ENCODE measurements at places on chromosomes 2 and 18. TPM values are rescaled to one million over a fixed set of nuclear protein-coding genes. Genes with fewer than 3 reads are reported as not detected.
A peak's percentile ranks its signal among the peaks of the same experiment; 100 is the strongest.

DNA sequence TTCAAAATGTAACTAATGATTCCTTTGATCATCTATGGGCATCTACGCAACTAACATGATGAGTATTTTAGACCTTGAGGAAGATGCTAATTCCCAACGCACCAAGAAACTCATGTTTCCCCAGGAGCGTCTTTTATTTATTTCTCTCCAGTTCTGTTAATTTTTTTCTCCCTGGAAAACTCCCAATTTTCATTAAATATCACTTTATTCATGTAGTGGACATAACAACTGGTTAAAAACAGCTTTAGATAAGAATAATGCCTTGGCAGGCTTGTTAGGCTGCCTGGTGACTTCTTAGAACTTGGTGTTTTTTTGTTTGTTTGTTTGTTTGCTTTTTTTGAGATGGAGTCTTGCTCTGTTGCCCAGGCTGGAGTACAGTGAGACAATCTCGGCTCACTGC lies 62.9 kb upstream of the ZFP36L2 start:
- no peak for DNase-seq

GRCh38 chr18:26434887-26435286 lies 113.5 kb downstream of the KCTD1 start:
- no peak for DNase-seq

GRCh38 chr18:76875390-76876325 lies 53.3 kb downstream of the ZNF236 start:
- DNase-seq = peak; percentile 20

GRCh38 chr18:50099725-50100407 lies 95.1 kb downstream of the MYO5B start:
- DNase-seq = peak; percentile 98

GRCh38 chr2:47299555-47299954 lies 103.4 kb upstream of the MSH2 start:
- peak; percentile 52 for DNase-seq

DNA sequence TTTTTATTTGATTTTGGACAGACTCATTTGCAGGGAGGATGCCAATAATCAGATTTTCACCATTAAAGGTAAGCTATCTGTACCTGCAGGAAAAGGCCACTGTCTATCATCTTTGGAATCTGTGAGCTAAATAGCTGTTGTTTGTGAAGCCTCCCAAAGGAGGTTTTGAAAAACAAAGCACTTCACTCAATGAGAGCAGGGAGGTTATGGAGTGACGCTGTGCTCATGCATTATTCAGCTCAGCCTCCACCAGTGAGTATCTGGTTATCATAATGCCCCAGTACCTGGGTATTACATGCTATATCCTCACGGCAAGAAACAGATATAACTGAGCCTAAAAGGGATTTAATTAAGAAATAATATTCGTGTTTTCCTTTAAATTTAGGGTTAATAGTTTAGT lies 189.6 kb upstream of the PIK3C3 start:
- no peak for DNase-seq

GRCh38 chr2:190431907-190432306 lies 23.8 kb downstream of the MFSD6 start:
- DNase-seq = no peak

DNA sequence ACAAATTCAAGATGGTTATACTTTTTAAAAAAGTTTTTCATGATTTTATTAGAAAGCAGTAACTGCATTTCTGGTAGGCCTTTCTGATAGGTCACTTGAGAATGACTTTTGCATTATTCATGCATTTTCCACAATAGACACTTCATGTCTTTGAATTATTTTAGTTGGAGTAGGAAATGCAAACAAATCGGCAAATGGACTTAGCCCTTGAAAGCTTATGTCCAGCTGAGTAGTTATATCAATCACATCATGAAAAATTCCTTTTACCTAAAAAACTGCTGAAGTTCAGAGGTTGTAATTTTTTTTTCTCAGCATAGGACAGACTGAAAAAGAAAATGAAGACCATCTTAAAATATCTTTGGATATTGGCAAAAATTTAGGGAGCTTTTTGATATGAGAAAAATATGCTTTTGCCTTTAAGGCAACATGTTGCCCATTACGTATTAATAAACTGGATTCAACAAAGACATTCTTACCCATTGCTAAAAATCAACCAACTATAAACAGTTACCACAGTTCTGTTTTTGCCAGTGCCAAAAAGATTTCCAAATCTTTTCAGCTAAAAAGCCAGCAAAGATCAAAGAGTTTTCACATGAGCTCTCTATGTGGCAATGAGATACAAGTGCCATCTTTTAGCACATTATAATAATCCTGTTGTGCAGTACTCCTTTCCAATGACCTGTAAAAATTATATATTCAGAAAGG lies 45.5 kb upstream of the FRZB start:
- no peak for DNase-seq

GRCh38 chr2:127638361-127639110 lies 7.4 kb upstream of the GPR17 start:
- DNase-seq = no peak

- peak; percentile 86 for DNase-seq
Observed at GRCh38 chr2:85132834-85133637, at the start of gene TCF7L1. TSS of gene TCF7L1 (plus strand) at chr2:85133392. CDS start at chr2:85133685, 293 bp downstream.

DNA sequence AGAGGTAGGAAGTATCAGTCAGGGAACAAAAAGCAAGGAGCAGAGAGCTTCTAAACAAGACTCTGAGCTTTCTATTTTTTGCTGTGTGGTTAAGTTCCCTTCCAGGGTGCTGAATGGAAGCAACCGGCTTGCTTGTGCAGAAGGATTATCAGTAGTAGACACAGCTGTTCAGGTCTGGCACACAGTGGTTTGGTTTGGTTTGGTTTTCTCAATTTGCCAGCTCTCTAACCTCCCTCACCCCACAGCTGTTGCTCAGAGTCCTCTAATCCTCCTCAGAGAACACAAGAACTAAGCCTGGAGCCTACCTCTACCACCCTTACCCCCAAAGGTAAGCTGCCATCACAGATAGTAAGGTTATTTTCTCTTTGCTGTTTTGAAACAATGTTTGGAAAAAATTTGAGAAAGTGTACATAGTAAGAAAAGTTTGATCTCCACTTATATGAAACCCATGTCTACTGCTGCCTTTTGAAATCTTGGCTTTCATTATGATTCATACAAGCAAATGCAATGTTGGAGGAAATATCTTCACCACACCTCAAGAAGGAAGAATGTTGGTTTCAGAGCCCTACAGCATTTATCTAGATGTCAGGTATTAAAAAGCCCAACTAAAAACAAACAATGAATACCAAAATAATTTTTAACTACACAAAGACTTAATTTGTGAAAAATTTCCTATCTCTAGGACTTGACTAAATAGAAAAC lies 255.3 kb downstream of the NR4A2 start:
- DNase-seq = peak; percentile 59

DNA sequence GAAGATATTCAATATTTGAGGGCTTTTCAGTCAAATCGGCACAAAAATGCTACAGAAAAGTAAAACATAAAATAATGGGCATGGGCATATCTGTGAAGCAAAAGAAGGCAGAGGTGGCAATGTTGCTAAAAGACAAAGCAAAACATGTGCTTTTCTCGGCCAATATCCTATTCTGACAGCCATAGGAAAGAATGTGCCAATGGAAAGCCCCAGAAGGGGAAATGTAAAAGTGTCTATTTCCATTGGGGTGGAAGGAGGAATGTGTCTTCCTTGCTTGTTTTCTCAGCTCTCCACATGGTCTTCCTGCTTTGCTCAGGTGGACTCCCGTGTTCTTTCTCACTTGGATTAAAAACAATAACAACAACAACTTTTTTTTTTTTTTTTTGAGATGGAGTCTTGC lies 13.7 kb upstream of the PER2 start:
- DNase-seq = no peak

DNA sequence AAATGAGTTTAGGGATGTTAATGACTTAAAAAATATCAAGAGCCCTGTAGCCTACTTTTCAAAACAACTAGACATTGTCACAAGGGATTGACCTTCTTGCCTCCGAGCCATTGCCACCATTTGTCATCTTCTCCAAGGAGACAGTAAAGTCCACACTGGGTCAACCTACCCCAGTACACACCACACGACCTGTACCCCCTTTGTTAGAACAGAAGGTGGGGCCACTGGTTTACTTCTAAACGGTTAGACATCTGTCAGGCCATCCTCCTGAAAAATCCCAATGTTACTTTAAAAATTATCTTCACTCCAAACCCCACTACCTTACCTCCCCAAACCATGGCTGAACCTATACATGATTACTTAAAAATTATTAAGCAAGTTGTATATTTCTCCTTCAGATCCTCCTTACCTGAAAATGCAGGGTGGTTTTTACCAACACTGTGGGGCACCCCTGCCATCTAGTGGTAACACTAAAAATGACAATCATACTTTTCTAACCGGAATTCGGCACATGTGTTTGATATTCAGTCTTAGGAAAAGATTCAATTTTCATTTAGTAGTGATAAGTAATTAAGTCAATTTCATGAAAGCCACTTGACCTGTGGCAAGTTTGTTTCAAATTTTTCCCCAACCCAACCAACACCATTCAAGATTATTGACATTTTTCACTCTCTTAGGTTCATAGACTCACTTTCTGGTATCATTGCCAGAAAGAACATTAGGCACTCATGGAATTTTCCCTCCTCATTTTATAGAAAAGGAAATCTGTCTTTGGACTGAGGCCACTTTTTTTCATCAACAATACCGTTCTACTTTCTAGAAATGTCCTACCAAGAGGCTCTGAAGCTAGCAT lies 265.3 kb upstream of the PKDCC start:
- DNase-seq = peak; percentile 20

DNA sequence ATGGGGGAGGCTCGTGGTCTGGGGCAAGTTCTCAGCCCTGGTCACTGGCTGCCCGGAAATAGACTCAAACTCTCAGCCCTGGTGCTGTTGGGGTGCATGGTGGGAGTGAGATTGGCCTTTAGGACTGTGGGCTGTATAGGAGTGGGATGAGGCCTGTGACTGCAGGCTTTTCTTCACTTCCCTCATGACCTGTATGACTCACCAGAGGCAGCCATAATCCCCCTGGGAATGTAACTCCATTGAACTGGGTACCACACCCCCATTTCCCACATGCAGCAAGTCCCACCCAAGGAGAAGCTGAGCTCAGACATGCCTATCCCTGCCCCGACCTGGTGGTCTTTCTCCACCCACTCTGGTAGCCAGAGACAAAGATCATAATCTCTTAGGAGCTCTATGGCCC lies 177.7 kb upstream of the OSR1 start:
- peak; percentile 46 for DNase-seq

GRCh38 chr2:226835420-226835795 lies 446 bp upstream of the RHBDD1 start:
- DNase-seq = no peak

DNA sequence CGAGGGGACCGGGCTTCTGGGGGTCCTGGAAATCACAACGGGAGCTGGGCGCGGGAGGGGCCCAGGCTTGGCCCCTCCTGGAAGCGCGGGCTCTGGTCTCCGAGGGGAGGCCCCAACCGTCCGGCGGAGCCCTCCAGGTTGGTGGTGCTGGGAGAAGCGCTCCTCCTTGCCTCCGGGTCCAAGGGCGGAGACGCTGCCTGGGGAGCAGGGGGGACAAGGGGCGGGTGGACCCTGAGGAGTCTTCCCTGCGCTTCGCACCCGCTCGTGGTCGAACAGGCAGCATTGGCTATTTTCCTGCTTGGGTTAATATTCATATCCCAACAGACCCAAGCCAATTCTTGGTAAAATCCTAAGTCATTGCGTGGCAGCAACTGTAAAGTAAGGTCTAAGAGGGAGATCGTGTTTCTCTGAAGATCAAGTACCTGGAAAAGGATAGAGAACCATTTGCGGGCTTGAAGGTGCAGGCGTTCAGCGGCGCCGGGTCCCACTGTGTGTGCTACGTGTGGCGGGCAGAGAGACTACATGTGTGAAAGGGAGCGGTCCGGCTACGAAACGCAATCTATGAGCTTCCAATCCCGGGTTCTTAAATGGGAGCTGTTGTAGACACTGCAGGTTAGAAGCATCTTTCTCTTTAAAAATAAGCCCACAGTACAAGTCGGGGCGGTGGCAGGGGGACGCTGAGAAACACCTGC lies 805 bp downstream of the CIDEA start:
- DNase-seq = no peak

DNA sequence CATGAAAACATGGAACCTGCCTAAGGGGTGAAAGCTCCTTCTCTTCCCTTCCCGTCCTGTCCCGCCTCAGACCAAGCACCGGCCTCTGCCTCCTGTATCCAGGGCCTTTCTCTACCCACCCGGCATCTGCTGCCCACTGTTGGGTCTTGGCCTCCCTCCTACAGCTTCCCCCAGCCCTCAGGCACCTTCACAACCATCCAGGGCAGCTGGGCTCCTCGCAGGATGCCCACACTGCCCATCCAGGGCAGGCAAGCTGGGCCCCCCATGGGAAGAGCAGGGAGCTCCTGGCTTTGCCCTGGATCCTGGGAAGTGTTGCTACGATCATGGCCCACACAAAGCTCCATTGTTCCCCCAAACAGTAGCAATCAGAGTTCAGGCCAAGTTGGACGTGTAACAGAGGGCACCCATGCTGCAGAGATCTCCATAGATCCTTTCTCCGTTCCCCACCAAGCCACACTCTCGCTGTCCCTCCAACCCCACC lies 206.6 kb downstream of the NDUFA10 start:
- no peak for DNase-seq

GRCh38 chr2:81235601-81236000 lies 931.0 kb upstream of the LRRTM1 start:
- DNase-seq = no peak

DNA sequence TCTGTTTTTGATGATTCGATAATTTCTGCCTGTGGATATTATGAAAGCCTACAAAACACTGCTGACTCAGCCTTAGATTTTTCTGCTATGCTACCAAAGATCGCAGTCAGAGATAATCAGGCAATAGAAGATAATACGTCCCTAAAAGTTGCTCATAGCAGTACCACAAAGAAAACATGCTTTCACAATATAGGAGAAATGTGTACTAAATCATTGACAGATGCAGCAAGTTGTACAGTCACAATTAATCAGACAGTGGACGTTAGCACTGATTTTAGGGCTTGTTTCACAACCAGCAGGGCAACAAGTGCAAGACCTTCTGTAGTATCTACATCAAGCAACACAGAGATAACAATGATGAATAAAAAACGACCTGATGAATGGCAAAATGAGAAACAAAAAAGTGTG lies 19.5 kb downstream of the RBM44 start:
- DNase-seq = peak; percentile 85

GRCh38 chr2:235694721-235695601 lies 201.1 kb downstream of the AGAP1 start:
- DNase-seq = no peak

DNA sequence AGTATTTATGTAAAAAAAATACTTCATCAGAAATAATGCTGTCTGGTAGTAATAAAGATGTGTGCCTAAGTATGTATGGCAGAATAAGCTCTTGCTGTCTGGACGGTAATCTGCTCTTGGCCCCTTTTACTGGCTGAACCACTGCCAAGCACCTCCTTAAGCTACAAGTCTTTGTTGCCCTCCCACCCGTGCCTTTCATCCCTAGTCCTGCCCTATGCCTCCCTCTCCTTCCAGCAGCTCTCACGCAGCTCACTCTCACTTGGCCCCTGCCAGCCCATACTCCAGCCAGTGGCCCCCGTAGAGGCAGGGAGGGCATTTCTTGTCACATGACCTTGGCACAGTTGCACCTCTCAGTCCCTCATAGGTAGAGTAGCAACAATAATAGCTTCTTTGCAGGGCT lies 54.5 kb upstream of the NPAS2 start:
- no peak for DNase-seq

Gene TP53I3
- 89.8 TPM for polyA plus RNA-seq

Gene RALBP1
- 51.2 TPM for polyA plus RNA-seq

Gene TPRKB
- polyA plus RNA-seq = 36.0 TPM

Gene C1GALT1C1L
- polyA plus RNA-seq = 0.42 TPM

Gene PJVK
- polyA plus RNA-seq = 0.56 TPM

Gene LRRC30
- polyA plus RNA-seq = not detected

Gene TXNDC2
- 0.09 TPM for polyA plus RNA-seq

Gene RDH14
- polyA plus RNA-seq = 16.4 TPM

Gene TRABD2A
- polyA plus RNA-seq = 11.5 TPM

Gene SNED1
- 0.46 TPM for polyA plus RNA-seq

Gene PAIP2B
- 0.61 TPM for polyA plus RNA-seq

Gene ANKRD39
- 13.8 TPM for polyA plus RNA-seq

Gene GAREM2
- polyA plus RNA-seq = 0.19 TPM

Gene LINC00305
- not detected for polyA plus RNA-seq

Measured in mammary epithelial cell (primary cell).